CD4-positive, alpha-beta T cell treated with Interleukin-6 at 100 ng/mL for 8 hours (primary cell): ENCODE measurements at places on chromosomes 2 and 18.

DNA sequence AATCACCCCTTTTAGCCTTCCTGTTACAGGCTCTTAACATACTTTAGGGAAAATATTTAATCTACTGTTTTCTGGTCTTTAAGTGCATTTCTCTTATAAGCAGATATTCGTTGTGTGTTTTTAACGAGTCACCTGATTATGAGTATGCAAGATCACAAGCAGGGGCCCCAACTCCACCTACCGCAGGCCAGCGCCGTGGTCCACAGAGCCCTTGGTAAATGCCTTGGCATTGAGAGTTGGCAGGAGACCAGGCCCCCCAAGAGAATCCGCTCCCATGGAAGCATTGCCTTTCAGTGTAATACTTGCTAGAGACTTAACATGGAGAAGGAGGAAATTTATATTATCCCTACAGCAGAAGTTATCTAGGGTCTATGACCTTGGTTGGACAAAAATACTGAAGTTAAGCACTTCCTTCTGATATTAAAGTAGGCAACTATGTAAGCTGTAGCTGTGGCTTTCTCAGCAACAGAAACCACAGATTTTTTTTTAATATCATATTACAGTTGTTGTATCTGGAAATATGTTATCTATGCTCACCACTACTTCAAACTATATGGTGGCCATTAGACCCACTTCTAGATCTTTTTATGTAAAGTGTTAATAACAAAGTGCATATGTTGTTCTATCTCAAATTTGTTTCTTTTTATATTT is 241.8 kb upstream of the MGAT5 start:
- DNase-seq = no peak

GRCh38 chr2:240759459-240759858 is 60.6 kb downstream of the KIF1A start:
- no peak for DNase-seq

- DNase-seq = no peak
These were observed 125.3 kb downstream of the METTL8 start for GRCh38 chr2:171308280-171309054.

- DNase-seq = no peak
These were observed 22.1 kb downstream of the EXOC6B start for GRCh38 chr2:72803626-72804320.

- DNase-seq = no peak
These were observed 1.8 kb downstream of the TMEM131 start for GRCh38 chr2:97993926-97994325.

- no peak for DNase-seq
These were observed 13.6 kb downstream of the ADI1 start for GRCh38 chr2:3505771-3506170.

DNA sequence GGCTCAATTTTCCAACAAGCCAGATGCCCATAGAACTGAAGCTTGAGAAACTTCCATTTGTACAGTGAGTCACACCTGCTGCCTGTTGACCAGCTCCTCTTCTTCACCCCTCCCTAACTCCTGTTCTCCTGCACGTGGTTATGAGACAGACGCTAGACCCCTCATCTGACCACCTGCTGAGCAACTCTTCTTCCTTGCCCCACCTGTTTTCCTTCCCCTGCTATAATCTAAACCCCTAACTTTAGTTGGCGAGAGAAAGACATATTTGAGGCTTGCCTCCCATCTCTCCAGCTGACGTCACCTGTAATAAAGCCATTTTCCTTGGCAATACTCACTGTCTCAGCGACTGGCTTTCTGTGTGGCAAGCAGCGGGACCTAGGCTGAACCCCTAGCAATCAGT is 22.3 kb upstream of the ITM2C start:
- no peak for DNase-seq
